Left forelimb (tissue), 1 donor: ENCODE measurements at places on chromosomes 3 and 15.

- no peak for DNase-seq
Observed at GRCh38 chr3:94069194-94069813, 6.4 kb downstream of the NSUN3 start.

DNA sequence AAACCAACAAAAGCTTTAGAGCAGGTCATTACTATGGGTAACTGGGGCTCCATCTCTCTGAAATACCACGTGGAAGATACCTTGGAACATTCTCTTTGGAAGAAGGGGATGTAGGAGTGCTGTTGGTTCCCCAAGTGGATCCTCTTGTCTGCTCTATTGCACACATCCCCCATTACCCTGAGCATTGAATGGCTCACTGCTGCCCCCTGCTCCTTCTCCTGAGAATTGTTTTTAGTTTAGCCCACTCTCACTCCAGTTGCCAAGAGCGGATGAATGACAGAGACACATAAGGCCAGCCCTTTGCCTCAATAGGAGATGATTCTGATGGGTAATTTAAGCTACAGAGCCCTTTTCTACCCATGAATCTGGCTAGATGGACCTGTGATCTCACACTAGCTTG, 135.6 kb upstream of the SUCLG2 start:
- no peak for DNase-seq

DNA sequence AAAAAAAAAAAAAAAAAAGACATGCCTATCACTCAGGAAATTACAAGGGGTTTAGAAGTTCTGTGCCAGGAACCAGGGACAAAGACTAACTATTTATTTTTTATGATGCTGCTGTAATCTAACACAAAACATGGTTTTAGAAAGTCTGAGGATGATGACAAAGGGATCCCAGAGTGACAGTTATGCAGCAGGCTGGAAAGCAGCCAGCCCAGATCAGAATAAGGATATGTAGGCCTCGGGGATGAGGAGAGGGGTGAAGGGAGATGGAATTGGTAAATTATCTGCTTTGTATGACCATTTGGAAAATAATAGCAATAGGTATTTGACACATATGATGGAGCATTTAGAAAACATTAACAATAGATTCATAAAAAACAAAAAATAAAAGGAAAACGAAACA, 34.1 kb upstream of the NMD3 start:
- DNase-seq = no peak

GRCh38 chr3:56321892-56322291, 146.4 kb downstream of the ERC2 start:
- no peak for DNase-seq
